Kidney epithelial cell (primary cell): ENCODE measurements at places on chromosomes 4 and X. TPM values are rescaled to one million over a fixed set of nuclear protein-coding genes. Genes with fewer than 3 reads are reported as not detected.

SLIT2 gene
- total RNA-seq, result 4.0 and 6.0 TPM in 2 replicates

LETM1 gene
- total RNA-seq, result 41.5 and 49.0 TPM in 2 replicates

NLGN3 gene
- total RNA-seq, result 0.13 and 0.34 TPM in 2 replicates

- DNase-seq, result no peak
Measured at GRCh38 chr4:74120086-74120485, 21.1 kb upstream of the CXCL2 start.

DNA sequence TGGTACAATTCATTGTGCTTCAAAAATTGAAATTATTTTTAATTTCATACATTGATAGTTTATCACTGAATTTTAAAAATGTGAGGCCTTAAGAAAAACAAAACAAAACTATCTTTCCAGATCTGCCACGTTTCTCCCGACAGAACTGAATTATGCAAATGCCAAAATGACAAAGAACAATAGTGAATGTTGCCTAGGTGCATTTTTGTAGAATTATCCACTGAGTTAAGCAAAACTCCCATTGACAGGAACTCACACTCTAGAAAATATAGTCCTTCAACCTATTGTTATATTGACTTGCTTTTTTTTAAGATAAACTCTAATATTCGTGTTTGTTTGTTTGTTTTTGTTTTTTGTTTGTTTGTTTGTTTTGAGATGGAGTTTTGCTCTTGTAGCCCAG, 6.5 kb downstream of the PCGF3 start:
- no peak for DNase-seq
